Thoracic aorta (tissue), 2 donors: ENCODE measurements at places on chromosomes 7 and 10. TPM values are rescaled to one million over a fixed set of nuclear protein-coding genes. Genes with fewer than 3 reads are reported as not detected.

DNA sequence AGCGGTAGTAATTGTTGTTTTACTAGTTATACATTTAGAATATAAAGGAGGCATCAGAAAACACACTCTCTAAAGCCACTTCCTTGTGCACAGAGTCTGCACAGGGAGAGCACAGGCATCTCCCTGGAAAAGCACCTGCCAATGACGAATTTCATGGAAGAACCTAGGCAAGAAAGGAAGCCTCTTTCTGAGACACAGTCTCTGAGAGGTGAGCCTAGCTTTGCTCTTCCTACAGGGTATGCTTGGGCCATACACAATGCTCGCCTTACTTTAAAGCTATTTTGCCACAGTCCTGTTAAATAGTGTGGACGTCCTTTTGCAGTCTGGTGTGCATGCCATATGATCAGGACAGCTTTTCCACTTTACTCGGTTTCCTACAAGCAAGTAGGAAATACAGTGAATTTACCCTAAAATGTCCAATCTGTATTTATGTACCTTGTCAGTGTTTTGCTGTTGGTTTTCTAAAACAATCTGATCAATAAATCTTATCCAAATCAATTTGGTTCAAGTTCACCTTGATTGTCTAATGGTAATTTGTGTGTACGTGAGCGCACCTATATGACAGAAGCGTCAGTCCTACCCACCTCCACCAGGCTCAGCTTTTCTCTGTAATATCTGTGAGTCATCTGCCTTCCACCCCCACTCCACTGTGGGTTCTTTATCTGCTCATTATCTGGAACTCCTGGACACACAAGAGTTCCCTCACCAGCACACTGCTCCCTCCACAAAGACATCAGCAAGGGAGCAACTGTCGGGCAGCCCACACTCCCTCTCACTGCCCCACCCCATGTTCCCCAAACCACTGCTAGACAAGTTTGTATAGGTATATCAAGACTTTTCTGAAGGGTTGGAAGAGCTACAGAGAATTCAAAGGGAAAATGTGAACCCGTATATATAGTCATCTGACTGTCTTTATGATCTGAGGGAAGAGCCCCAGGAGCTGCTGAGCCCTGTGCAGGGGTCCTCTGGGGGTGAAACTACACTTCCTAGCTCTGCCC lies 65.2 kb downstream of the KLHDC10 start:
- H3K4me1 ChIP-seq, result no peaks in the 10 kb centered on the region
- DNase-seq, result no peak
- H3K27me3 ChIP-seq, result no peaks in the 10 kb centered on the region
- H3K36me3 ChIP-seq, result peaks cover 24% of the 10 kb centered on the region
- no peak overlapping the region for H3K4me3 ChIP-seq

- no peak overlapping the region for H3K4me3 ChIP-seq
- no peaks in the 10 kb centered on the region for H3K36me3 ChIP-seq
- H3K27ac ChIP-seq, result no peak overlapping the region
- no peaks in the 10 kb centered on the region for H3K27me3 ChIP-seq
Measured at GRCh38 chr7:43124388-43124787, 11.9 kb downstream of the HECW1 start.

DNA sequence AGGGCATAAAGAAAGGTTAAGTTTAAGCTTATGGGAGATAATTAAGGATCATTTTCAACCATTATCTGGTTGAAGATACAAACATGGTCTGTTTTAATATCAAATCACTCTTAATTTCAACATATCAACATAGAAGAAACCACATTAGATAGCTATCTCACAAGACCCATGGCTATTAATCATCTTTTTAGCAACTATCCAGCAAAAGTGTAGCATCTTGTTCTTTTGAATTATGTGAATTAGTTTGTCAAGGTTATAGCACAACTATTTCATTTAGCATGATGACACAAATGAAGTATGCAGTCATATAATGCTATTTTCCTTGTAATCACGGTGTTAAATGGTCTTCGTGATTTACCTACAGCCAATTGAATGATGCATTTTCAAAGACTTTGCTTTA lies 58.9 kb upstream of the PPP1R9A start:
- no peaks in the 10 kb centered on the region for H3K27me3 ChIP-seq
- H3K27ac ChIP-seq, result no peak overlapping the region
- DNase-seq, result no peak

DNA sequence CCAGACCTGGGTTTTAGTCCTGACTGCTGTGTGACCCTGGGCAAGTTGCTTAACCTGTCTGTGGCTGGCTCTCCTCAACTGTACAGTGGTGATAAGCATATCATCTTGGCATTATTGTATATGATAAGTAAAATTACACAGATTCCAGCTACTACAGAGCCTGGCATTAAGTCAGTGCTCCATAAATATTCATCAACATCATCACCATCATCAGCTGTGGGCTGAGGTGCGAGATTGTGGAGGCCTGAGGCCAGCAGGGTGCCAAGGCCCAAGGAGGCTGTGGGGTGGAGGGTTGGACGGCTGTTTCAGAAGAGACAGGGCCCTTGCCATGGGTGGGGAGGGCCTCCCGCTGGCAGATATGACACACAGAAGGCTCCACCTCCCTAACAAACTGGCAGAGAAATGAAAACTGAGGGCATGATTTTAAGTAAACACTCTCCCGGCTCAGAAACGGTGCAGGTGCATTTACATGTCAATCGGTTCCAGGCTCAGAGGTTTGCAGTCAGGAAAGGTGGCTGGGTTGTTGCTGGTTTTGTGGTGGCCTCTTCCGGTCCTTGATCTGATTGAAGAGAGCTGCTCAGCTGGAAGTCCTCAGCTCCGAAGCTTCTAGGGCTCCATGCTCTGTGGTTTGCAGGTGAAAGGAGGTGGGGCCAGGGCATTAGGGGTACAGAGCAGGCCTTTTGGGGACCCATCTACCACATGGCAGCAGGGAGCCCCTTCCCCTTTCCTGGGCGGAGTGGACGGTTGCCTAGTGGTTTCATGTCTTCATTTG lies 10.2 kb downstream of the CRYGN start:
- H3K4me1 ChIP-seq, result peaks cover 23% of the 10 kb centered on the region
- no peaks in the 10 kb centered on the region for H3K36me3 ChIP-seq
- no peak overlapping the region for H3K27ac ChIP-seq
- no peak overlapping the region for H3K4me3 ChIP-seq

GRCh38 chr10:33160151-33160550 lies 174.3 kb downstream of the NRP1 start:
- no peak overlapping the region for H3K4me3 ChIP-seq
- H3K27ac ChIP-seq, result no peak overlapping the region
- peaks cover 6% of the 10 kb centered on the region for H3K4me1 ChIP-seq
- no peaks in the 10 kb centered on the region for H3K36me3 ChIP-seq

- no peak overlapping the region for H3K4me3 ChIP-seq
- H3K27me3 ChIP-seq, result no peaks in the 10 kb centered on the region
- no peak for DNase-seq
- H3K36me3 ChIP-seq, result no peaks in the 10 kb centered on the region
- peaks cover 11% of the 10 kb centered on the region for H3K4me1 ChIP-seq
Measured at GRCh38 chr10:121171825-121172787, 320.9 kb downstream of the WDR11 start.

- no peaks in the 10 kb centered on the region for H3K36me3 ChIP-seq
- H3K4me1 ChIP-seq, result no peaks in the 10 kb centered on the region
- no peaks in the 10 kb centered on the region for H3K27me3 ChIP-seq
- H3K27ac ChIP-seq, result no peak overlapping the region
- DNase-seq, result no peak
Measured at GRCh38 chr7:30660331-30661255, 21.7 kb downstream of the CRHR2 start.

The SEMA4G gene
- total RNA-seq, result 4.3 TPM
